ENCODE measurements at places on chromosomes 7 and 10. TPM values are rescaled to one million over a fixed set of nuclear protein-coding genes. Genes with fewer than 3 reads are reported as not detected.

The FFAR4 gene
- total RNA-seq: 0.25 TPM

The ZP3 gene
- total RNA-seq: 14.2 TPM

The NOBOX gene
- total RNA-seq: not detected

DNA sequence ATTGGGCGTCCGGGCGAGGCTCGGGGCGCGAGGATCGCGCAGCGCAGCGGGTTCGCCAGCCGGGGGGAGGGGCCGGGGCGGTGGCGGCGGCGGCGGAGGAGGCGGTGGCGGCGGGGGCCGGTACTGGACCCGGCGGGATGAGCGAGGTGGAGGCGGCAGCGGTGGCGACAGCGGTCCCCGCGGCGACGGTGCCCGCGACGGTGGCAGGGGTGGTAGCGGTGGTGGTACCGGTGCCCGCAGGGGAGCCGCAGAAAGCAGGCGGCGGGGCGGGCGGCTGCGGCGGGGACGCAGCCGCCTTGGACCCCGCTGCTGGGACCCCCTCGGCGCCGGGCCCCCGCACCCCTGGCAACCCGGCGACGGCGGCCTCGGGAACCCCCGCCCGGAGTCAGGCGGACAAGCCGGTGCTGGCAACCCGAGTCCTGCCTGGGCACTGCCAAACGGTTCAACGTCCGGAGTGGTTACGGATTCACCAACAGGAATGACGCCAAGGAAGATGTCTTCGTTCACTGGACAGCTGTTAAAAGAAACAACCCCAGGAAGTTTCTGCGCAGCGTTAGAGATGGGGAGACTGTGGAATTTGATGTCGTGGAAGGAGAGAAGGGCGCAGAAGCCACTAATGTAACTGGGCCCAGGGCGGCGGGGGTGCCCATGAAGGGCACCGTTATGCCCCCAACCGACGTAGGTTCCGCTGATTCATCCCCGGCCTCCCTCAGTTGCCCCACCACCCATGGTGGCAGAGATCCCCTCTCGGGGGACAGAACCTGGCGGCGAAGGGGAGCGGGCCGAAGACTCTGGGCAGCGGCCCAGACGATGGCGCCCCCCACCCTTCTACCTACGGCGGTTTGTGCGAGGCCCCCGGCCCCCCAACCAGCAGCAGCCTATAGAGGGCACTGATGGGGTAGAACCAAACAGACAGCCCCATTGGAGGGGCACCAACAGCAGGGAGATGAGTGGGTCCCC is 100.3 kb upstream of the CPXM2 start:
- H3K4me3 ChIP-seq: no peak overlapping the region
- H3K27me3 ChIP-seq: no peaks in the 10 kb centered on the region
- H3K27ac ChIP-seq: no peak overlapping the region
- DNase-seq: no peak
- no peaks in the 10 kb centered on the region for H3K36me3 ChIP-seq

The TAS2R3 gene
- total RNA-seq: 2.0 TPM

DNA sequence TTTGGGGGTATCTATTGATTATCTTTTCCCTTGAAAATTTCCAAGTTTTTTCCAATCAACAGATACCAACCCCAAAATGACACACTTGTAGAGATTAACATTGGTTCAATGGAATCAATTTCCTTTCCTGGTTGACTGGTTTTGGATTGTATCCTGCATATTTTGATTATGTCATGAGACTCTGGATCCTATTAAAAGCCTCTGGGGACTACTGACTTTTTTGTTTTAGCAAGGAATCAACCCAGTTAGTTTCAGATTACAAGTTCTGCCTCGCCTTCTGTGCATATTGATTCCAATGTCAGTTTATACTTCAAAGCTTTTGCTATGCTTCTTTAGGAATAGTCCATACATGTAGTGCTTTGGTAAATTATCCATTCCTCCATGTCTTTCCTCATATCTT is 29.2 kb downstream of the COPG2 start:
- no peak overlapping the region for H3K27ac ChIP-seq
- H3K4me3 ChIP-seq: no peak overlapping the region
- no peaks in the 10 kb centered on the region for H3K27me3 ChIP-seq
- DNase-seq: no peak
- 0 out of 2 replicates have a peak, but pooled peaks cover 10% of the 10 kb centered on the region for H3K36me3 ChIP-seq
- no peaks in the 10 kb centered on the region for H3K4me1 ChIP-seq

DNA sequence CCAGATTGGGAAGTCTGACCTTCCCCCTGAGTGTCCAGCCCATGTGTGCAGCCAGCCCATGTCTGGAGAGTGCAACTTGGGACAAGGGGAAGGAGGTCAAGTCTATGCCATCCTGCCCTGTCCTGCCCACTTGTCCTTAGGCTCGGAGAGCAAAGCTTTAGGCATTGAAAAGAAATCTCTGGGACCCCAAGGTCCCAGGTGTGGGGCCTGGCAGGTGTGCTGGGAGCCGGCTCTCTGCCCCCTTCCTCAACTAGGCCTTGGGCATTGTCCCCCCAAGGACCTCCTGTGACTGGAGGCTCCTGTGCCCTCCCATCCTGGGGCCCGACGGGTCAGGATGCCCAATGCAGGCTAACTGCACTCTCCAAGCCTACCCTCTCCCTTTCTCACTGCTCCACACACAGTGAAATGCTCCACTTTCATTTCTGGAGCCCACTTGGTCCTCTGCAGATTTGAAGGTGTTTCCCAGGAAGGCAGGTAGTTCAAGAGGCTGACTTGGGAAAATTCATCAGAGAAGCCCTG is 124.7 kb downstream of the PTPN20 start:
- peaks cover 11% of the 10 kb centered on the region for H3K27me3 ChIP-seq
- no peaks in the 10 kb centered on the region for H3K4me1 ChIP-seq
- H3K36me3 ChIP-seq: no peaks in the 10 kb centered on the region
- DNase-seq: no peak

DNA sequence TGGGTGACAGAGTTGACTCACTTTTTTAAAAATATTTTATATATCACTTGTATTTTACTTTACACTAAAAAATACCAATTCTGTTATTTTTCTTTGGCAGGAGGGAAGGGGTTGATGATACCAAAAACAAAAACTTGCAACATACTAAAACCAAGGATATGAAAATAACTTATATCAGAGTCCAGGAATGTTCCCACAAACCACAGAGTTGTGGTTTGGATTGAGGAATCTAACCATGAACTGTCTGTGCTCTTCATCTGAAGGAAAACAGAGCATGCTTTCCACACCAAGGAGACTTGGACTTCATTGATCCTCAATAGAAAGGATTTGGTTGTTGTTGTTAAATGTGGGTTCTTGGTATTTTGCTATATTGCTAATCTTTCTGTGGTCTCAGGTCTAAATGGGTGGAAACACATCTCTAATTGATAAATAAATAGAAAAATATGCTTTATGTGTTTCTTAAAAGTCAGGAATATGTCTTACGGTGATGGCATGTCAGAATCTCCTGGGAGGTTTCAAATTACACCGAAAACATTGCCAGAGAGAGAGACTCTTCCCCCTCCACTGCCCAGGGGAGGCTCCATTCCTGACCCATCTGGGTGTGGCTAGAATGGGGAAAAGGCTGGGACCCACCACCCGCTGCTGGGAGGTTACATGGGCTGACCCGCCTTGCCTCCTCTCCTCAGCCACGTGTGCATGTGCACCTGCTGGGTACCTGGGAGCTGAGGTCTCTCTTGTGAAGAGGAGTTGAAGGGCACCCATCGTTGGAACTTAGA is 46.9 kb upstream of the STK17A start:
- H3K27ac ChIP-seq: no peak overlapping the region
- peaks cover 49% of the 10 kb centered on the region for H3K27me3 ChIP-seq
- H3K4me1 ChIP-seq: peaks cover 8% of the 10 kb centered on the region
- H3K36me3 ChIP-seq: no peaks in the 10 kb centered on the region
- no peak for DNase-seq

DNA sequence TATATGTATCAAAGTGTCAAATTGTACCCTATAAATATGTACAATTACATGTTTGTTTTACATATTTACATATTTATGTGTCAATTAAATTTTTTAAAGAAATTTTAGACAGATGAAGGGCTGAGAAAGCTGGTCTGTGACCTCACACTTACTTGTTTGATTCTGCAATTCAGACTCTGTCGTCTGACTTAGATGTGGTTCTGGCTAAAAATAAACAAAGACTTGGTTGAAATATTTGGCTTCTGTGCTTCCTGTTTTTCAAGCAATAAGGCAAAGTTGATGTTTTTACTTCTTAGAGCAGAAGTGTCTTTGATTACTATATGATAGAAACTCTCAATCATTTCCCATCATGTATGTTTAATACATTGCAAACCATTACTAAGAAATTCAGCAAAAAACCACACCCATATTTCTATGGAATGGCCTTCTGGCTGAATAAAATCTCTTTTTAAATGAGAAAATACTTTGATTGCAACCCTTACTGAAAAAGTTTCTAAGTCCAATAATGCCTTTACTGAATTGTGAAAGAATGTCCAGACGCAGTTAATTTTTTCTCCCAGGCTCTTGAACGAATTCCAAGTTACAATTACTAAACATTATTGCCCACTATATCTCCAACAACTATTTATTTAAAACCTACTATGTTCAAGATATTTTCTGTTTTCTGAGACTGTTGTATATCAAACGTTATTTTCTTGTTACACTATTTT is 59.5 kb upstream of the PRKG1 start:
- H3K4me3 ChIP-seq: no peak overlapping the region
- no peak for DNase-seq
- H3K4me1 ChIP-seq: no peaks in the 10 kb centered on the region
- H3K27ac ChIP-seq: no peak overlapping the region
- H3K27me3 ChIP-seq: no peaks in the 10 kb centered on the region

The GDF2 gene
- not detected for total RNA-seq
